Fibroblast of pulmonary artery (primary cell): ENCODE measurements at places on chromosomes 16 and 17.

DNA sequence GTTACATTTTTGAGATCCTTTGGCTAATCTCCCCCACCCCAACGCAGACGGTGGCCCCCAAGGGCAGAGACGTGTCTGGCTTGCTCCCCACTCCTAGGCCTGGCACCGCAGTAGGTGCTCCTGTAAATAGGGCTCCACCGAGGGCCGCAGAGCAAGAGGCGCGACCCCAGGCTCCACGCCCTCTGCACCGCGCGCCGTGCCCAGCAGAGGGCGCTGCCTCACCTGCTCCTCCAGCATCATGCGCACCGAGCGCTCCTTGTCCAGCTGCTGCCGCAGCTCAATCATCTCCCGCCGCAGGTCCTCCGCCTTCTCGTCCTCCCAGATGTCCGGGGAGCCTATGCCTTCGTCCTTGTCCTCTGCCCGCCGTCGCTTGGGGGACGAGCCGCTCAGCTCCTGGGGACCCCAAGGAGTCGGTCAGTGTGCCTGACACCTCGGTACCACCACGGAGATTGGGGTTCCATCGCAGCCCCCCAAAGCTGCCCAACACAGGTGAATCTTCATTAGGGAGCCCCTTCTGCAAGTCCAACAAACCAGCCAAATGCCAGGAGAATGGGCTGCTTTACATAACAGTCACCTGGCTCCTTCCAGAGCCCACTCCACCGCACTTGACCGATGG, 11.2 kb downstream of the TFAP4 start:
- peak; percentile 27 for DNase-seq

DNA sequence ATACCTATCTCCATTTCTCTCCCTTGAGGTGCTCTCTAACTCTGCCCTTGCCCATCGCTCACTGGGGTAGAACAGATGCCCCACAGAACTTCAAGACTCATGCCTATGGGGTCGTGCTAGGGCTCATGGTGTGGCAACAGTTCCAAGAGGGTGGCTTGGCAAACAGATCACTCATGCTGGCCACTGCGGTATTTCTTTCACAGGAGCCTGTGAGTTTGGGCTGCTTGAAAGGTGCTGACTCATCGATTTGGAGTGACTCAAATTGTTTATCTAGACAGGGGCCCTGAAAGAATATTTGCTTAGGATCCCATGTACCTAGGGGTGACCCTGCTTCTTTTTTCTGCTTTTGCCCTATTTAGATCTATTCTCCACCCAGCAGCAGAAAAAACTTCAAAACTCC, 69.9 kb downstream of the IRX5 start:
- peak; percentile 19 for DNase-seq

DNA sequence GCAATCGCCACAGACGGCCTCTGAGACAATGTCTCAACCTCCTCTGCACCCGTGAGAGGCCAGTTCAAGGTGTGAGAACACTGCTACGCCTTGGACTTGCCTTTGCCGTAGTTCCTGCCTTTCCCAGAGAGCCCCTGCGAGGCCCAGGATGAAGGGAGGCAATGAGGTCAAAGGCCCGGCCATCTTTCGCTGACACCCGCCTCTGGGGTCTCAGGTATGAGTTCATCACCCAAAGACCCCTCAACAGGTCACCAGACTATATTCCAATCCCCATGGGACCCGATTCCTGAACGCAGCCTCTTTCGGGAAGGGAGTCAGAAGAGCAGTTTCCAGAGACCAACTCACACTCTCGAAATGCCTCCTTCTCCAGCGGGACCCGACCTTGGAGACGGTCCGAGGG, 573.5 kb downstream of the KCNJ18 start:
- DNase-seq, result no peak

GRCh38 chr17:80337195-80337895, 76.7 kb downstream of the RNF213 start:
- DNase-seq, result no peak

DNA sequence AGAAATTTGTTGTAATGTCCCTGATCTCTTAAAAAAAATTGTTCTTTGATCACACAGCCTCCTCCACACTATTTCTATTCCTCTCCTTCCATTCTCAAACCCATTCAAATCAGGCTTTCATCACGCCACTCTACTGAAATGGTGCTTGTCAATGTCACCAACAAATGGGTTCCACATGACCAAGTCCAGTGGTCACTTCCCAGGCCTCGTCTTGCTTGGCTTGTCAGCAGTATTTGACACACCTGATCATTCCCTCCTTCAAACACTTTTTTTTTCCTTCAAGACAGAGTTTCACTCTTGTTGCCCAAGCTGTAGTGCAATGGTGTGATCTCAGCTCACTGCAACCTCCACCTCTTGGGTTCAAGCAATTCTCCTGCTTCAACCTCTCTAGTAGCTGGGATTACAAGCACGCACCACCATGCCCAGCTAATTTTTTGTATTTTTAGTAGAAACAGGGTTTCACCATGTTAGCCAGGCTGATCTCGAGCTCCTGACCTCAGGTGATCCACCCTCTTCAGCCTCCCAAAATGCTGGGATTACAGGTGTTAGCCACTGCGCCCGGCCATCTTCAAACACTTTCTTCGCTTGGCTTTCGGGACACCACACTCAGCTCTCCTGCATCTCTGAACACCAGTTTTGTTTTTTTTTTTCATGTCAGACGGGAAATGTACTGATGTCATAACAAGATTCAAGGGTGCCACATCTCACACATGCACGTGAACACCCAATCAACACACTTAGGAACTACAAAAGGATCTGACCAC, 18.3 kb downstream of the NQO1 start:
- DNase-seq, result no peak

- no peak for DNase-seq
Measured at GRCh38 chr16:1532771-1533170, 695 bp upstream of the TMEM204 start.

DNA sequence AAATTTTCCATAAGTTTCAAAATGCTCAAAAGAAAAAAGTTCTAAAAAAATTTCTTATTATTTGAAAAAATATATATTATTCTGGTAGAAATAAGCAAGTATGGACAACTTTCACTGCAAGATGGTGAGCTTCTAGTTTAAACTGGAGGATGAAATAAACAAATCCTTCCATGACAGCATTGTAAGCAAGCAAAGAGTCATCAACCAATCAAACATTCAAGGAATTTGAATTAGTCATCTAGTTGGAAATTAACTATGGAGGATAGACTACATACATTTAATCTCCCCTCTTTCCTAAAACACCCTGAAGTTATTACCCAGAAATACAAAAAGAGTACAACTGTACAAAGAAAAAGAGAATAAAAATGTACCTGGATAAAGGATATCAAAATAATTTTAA, 51.0 kb upstream of the IRX5 start:
- no peak for DNase-seq

- DNase-seq, result no peak
Measured at GRCh38 chr17:64162554-64162953, 32.6 kb upstream of the ERN1 start.

DNA sequence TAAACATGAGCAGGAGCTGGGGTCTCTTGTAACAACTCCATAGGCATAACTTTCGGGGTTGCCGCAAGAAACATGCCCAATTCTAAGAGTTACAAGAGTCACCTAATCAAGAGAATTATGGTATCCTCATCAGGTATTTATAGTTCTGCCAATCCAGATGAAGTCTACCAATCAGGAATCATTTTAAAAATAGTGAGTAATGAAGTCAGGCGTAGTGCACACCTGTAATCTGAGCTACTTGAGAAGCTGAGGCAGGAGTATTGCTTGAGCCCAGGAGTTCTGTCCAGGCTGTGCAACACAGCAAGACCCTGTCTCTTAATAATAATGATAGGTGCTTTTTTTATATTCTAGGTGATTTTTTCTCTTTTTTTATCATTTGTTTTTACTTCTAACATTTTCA, 128.5 kb upstream of the RBL2 start:
- DNase-seq, result no peak

DNA sequence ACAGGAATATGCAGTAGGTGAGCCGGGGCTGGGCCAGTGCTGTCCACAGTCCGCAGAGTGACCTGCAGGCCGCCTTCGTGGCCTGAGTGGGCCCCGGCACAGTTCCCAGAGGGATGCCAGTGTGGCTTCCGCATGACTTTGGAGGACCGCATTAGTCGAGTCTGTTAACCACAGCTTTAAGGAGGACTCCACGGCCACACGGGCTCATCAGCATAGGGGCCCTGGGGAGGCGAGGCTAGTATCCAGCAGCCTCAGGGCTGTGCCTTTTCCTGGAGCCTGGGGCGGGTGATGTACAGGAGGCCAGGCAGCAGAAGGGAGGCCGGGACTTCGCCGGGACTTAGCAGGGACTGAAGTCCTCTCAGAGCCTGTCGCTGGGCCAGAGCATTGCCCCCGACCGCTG, 13.2 kb downstream of the TSC2 start:
- DNase-seq, result no peak
